ENCODE measurements at places on chromosomes 12 and 14.

DNA sequence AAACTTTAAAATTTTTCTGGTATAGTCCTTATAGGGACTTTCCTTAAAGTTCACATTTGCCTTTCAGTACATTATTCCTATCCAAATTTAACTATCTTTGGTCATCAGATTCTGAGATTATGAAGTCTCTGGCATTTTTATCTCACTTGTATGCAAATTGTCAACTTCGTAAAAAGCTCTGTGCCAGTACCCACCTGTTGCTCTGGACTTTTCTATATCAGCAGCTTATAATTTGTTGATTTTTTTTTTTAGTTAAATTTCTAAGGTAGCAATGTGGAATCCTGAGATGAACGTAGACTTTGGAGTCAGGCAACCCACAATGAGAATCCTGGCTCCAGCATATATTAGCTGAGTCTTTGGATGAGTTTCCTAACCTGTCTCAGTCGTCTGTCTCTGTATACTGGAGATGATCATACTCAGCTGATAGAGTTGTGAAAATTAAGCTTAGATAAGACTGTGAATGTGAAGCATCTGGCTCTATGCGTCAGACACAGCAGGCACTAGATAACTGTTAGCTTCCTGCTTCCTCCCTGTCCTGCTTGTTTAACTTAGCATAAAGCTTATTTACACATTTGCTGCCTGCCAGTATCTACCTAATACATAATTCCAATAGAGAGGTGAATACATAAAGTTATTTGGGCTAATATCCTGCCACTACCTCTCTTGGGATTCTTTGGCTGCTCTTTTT is 59.8 kb downstream of the MARK3 start:
- DNase-seq = no peak

- DNase-seq = no peak
These were observed 109.0 kb upstream of the RPH3A start for GRCh38 chr12:112682586-112682985.

GRCh38 chr14:104739546-104740516 is 13.1 kb upstream of the SIVA1 start:
- no peak for DNase-seq

GRCh38 chr12:56629459-56630179 is 507 bp downstream of the BAZ2A start:
- DNase-seq = peak; percentile 35

- no peak for DNase-seq
These were observed 2.1 kb downstream of the BICD1 start for GRCh38 chr12:32108787-32109186.

DNA sequence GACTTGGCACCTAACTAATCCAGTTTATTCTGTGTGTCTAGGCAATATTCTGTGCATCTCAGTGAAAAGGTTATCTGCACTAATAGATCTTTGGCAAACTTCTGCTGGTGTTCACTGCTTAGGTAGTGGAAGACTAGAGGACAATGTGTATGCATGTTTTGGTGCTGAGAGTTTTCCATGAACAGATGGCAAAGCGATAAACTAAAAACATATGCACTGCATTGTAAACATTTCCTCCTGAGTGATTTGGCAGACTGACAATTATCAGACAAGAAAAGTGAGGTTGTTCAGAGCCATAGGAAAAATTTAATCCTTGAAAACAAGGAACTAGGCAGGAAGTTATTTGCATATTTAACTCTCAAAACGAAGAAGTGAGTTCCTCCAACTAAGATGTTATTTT is 400.4 kb downstream of the ATP23 start:
- no peak for DNase-seq

DNA sequence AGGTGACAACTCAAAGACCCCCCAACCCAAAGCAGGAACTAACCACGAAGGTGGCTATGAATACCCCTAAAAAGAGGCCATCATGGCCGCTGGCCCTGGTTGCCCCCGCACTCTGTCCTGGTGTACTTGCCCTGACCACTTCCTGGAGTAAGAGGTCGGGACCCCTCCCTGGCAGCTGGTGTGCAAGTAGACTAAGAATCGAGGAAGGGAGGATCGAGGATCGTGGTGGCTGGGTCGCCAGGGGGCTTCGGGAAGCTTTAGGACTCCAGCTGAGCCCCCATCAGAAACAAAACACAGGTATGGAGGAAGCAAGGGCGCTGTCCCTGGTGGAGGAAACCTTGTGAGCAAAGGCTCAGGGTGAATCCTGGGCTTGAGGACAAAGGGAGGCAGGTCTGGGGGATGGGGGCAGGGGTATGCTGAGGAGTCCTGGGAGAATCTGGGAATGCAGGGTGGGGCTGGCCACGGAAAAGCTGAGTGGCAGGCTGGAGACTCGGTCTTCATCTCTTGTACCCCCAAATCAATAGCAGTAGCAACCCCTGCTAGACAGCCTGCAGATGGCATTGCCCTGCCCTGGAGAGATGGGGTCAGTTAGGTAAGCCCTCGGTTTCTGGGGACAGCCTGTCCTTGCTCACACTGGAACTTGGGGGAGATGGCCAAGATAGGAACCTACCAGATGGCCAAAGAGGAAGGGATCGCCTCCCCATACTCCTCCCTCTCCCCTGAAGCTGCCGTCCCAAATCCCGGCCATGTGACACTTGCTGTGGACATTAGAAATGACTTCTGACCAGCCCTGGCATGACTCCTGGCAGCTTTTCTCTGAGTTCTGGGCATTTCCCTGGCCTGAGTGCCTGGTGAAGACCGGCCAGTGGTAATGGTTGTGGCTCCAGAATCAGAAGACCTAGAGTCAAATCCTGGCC is 45.3 kb upstream of the ESRRB start:
- DNase-seq = no peak

DNA sequence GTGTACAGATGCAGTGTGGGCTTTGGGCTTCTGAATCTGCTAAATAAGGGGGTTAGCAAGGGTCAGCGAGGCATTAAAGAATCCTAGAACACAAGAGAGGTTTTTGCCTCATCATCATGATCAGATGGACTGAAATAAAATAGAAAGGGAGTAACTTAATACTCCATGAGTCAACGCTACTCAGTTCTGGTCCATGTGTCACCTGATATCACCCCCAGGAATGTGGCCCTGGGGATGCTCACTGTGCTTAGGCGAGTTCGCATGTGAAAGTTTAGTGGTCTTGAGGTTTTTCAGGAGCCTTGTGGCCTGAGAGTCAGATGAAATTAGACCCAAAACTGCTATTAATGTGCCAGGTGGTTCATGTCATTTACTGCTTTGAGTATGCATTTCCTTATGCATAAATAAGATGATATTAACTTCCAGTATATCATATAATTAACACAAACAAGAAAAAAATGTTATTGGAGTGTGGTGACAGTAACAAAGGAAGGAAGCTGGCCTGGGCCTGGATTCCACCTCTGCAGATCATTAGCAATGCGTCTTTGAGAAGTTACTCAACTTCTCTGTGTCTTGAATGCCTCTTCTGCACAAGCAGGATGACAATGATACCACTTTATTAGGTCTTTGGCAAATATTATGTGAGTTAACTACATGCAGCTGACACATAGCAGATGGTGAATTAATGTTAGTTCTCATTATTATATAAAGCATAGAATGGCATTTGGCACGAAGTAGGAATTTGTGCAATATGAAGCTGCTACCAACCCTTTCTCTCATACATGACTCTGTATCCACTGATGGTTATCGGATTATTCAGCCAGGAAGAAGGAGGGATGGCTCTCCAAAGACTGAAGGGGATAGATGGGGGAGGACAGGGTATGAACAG is 1272.6 kb downstream of the AACS start:
- no peak for DNase-seq

- DNase-seq = no peak
These were observed at the start of gene ANKS1B for GRCh38 chr12:99984271-99985128. Gene ANKS1B (minus strand): TSS chr12:99984936. CDS start chr12:99984237, 699 bp downstream.

GRCh38 chr14:64035143-64035542 is 182.3 kb downstream of the SYNE2 start:
- DNase-seq = no peak
